GM13977 (cell line): ENCODE measurements at places on chromosomes 1 and 21.
A peak's percentile ranks its signal among the peaks of the same experiment; 100 is the strongest.

DNA sequence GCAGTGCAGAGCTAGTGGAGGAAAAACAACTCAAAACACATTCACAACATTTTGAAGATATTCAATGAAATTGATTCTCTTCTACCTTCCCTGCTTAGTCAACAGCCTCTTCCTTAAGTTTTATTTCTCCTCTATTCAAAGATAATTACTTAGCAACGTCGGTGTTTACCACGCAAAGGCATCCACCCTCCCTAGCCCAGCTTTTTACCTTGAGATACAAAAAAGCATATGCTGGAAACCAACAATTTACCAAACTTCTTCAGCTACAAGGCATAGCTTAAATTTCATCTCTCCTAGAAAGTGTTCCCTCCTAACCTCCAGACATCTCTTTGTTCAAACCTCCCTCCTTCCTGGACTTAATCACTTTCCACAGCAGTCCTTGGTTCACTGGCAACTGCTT lies 102.8 kb upstream of the SOD1 start:
- DNase-seq: no peak

DNA sequence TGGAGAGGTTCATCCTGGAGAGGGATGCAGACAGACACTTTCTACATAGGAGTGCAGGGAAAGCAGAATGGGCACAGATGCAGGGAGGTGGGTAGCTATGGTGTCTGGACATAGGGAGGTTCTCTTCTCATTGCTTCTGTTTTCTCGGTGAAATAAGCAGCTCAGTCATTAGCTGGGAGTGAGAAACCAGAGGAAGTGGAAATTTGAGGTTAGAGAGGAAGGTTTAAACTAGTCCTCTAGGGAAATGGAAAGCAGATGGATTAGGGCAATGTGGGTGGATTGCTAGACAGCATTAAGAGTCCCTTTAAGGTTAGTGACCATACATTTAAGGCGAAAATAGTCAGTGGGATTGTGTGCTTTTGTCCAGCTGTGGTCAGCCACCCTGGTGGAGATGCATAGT lies 39.6 kb downstream of the MPZL1 start:
- DNase-seq: no peak

DNA sequence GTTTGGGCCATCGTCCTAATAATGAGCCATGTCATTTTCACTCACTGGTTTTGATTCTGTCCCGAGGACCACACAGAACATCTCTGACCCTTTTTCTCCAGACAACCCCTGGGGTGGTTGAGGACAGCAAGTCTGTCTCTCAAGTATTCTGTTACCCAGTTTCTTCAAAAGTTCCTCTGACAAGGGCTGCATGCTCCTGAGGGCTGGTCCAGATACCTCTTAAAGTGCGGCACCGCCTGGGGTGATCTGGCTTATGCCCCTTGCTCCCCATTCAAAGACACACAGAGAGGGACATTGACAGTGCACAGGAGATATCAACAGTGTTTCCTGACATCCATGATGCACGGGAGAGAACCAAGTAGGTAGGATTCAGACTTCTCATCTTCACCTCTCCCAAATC lies 132.9 kb upstream of the EDN2 start:
- DNase-seq: no peak

GRCh38 chr1:22077728-22078127 lies 25.2 kb downstream of the CDC42 start:
- no peak for DNase-seq

DNA sequence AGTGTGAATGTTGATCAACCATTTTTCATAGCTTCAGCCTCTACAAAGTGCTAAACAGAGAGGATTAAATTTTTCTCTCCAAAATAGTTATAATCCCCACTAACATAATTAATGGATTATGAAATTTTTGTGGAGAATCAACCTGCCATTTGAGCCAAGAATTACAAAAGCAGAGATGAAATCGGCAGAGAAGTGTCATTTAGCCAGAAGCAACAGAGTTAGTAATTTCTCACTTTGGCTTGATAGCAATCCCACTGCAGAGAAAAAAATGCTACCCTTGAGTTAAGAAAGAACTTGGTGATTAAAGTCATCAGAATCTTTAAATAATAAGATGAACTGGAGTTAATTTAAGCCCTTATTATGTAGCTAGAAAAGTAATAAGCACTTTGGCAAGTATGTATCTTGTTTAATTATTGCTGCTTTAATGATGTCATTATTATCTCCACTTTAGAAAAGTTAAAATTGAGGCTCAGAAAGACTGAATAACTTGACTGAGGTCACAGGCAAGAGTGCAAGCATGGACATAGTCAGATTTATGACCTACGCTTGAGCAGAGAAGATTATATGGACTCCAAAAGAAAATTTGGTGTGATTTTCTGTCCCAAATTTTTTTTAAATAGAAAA lies 37.3 kb downstream of the RGS4 start:
- no peak for DNase-seq

- no peak for DNase-seq
These were observed 10.9 kb upstream of the CAP1 start for GRCh38 chr1:40029608-40030007.

DNA sequence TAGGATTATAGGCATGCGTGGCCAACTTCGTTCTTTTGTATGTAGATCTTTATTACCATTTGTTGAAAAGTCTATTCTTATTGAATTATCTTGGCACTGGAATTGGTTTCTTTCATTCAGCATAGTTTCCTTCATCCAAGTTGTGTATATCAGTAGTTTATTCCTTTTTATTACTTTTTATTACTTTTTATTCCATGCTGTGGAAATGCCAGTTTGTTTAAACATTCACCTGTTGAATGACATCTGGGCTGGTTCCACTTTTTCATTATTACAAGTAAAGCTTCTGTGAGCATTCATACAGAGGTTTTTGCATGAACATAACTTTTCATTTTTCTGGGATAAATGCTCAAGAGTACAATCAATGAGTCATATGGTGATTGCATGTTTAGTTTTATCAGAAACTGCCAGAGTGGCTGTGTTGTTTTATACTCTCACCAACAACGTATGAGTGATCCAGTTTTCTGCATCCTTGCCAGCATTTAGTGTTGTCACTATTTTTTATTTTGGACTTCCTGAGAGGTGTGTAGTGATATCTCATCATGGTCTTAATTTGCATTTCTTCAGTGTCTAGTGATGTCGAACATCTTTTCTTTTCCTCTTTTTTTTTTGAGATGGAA lies 28.6 kb downstream of the PTPRU start:
- DNase-seq: no peak

- peak; percentile 80 for DNase-seq
These were observed 98.6 kb upstream of the PPP2R5A start for GRCh38 chr1:212186427-212187207.

- peak; percentile 56 for DNase-seq
These were observed 24.9 kb upstream of the CR1L start for GRCh38 chr1:207619871-207620542.
